ENCODE measurements at places on chromosomes 7 and 10.

- DNase-seq, result no peak
Measured at GRCh38 chr10:14413523-14413922, 82.8 kb upstream of the FRMD4A start.

DNA sequence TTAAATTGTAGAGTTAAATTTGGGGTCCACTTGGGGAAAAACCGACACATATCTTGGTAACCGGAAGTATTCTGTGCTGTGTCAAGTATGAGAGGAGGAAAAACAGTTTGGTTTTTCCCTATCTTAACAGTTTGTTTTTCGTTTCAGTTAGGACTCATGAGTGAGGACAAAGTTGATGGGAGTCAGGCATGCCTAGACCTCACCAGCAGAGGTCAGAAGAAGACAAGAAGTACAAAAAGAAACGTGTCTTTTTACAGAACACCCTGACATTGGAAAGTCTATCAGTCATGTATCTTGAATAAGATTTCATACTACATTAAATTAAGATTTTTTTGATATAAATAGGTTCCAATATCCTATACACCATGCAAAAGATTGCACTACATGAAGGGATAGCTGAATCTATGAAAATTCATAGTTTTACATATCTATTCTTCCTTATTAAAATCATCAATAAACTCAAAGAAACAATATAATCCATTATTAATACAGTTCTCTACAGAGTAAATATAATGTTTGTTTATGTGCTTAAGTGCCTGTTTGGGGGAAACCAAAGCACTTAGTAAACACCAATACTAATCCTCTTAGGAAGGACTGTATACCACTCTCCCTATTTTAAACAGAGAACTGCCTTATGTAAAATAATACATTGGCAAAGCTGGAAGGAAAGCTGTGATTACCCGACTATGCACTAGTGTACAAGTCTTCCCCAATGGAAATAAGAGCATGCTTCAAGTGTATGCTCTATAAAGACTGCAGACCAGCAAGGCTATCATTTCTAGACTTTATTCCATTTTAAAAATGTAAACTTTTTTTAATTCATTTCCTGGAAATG lies 95.6 kb downstream of the USP6NL start:
- DNase-seq, result no peak

- no peak for DNase-seq
Measured at GRCh38 chr7:154503962-154504550, 451.9 kb downstream of the DPP6 start.

DNA sequence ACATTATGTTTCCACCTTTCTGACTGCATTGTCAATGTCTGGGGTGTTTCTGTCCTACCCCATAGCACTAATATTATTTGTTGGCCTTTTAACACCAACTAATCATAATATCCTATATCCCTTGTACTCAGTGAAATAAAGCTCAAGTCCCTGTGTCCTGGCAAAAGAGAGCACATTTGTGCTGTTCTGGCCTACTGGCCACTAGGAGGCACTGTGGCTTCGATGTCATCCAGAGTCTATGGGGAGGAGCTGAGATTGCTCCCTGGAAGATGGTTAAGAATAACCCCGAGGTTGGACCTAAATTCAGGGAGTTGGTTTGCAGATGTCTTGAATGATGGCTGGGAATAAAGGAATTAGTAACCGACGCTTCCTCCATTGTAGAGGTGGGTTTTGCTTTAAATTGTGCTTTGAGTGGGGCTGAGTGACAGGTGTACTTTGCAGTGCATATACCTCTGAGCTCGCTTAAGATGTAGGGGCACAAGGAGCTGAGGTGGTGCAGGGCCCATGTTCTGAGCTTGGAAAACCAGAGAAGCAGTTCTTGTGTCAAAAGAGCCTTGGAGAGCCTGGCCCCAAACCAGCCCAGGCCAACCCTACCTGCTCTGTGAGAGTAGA lies 191.2 kb upstream of the PRSS1 start:
- no peak for DNase-seq

DNA sequence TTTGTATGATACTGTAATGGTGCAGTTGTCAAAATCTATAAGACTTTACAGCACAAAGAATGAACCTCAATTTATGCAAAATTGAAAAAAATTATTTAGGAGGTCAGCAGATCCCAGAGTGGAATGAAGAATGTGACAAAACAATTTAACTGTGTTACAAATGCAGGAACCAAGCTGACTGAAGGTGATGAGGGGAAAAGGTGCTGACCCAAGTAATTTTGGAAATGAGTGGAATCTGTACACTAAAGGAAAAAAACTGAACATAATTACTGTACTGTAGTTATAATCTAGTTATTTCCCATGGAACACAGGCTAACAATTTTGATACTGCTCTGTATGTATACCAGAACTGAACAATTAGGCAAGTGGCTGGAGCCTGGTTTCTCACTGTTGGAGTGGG lies 31.2 kb upstream of the ZCCHC24 start:
- no peak for DNase-seq

DNA sequence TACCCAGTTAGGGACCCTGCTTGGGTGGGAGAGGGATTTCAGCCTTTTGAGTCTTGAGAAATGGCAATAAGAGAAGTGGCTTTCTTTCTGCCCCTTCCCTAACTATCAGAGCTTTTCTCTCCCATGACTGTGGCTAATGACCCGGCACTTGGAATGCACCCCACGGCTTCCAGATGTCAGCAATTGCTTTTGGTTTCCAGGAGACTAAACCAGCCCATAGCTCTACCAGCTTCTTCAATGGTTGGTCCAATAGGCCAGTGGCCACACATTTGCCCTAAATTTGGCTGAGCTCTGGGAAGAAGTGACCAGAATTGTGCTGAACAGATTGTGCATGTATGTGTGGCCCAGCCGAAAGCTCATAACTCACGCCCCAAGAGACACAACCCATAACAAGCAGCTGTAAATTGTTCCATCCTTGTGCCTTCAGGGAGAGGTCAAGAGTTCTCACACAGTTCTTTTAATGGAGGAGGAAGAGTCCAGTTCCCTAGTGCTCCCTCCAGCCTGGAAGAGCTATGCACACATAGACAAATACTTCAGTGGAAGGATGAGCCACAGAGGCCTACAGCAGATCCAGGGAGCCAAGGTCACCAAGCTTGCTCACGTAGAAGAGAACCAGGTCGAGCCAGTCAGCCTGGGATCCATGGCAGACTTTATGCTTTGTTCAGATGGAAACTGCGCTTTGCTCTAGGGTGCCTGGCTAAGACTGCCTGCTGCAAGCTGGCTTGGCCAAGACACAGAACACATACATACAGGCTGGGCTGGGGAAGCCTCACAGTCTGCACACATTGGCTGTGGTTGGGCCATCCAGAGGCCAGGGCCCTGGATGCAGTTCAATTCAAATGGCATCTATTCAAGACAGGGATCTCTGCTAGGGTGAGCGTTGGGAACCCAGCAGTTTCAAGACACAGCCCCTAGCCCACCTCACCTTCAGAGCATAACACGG lies 131.8 kb upstream of the HABP2 start:
- DNase-seq, result no peak

DNA sequence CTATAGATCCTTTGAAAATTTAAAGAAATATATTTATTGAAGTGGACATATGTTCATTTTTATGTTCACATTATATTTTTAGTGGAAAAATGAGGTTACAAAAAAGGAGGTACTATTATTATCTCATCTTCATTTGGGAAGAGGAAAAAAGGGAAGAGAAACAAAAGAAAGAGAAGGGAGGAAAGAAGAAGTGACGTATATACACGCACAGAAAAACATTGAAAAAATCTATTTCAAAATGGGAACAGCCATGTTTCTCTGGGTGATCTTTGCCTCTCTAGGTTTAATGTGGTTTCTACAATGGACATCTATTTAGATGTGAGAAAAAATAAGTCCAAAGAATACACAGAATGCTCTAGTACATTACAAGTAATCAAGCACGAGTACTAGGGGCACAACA lies 14.8 kb downstream of the ANK3 start:
- no peak for DNase-seq

GRCh38 chr7:17907014-17907413 lies 33.3 kb downstream of the SNX13 start:
- no peak for DNase-seq

- DNase-seq, result no peak
Measured at GRCh38 chr10:66744915-66745314, 180.9 kb upstream of the LRRTM3 start.
